ENCODE measurements at places on chromosomes 5 and 9.

DNA sequence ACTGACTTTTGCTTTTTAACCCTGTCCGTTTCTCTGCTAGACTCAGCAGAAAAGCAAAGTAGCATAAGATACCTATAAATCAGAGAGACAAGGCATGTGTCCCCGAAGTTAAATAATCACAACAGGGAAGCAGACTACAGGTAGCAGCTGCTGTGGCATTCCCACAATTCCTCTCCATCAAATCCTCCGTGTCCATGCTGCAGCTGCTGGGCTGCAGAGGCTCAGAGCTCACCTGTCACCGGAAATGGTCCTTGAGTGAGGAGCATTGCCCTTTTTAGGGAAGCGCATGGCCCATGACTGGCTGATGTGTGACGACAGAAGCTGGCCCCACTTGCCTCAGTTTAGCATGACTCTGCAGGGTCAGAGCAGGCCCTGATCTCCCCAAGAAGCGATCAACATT lies 125.0 kb downstream of the MSX2 start:
- DNase-seq: no peak

DNA sequence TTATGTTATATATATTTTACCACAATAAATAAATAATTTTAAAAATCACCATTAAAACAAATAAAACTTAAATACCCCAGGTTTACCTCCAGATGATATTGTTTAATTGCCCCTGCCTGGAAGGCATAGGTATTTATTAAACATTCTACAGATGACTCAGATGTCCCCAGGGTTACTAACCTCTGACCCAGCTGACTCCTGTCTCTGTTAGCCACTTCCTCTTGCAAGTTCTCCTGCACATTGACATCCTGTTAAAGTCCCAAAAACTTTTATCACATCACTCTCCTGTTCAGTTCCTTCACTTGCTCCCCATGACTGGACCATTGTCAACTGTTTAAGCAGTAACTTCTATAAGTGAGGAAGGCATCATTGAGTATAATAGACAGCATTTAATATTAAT lies 37.0 kb upstream of the RAB3C start:
- DNase-seq: no peak

GRCh38 chr5:128328446-128328845 lies 209.6 kb downstream of the FBN2 start:
- DNase-seq: no peak

GRCh38 chr5:172769342-172769615 lies 1.7 kb downstream of the DUSP1 start:
- no peak for DNase-seq

GRCh38 chr9:83218411-83219090 lies 155.6 kb upstream of the RASEF start:
- DNase-seq: no peak

GRCh38 chr5:130808691-130809090 lies 356.4 kb downstream of the HINT1 start:
- DNase-seq: no peak

GRCh38 chr5:139915266-139915665 lies 119.7 kb downstream of the PSD2 start:
- no peak for DNase-seq

DNA sequence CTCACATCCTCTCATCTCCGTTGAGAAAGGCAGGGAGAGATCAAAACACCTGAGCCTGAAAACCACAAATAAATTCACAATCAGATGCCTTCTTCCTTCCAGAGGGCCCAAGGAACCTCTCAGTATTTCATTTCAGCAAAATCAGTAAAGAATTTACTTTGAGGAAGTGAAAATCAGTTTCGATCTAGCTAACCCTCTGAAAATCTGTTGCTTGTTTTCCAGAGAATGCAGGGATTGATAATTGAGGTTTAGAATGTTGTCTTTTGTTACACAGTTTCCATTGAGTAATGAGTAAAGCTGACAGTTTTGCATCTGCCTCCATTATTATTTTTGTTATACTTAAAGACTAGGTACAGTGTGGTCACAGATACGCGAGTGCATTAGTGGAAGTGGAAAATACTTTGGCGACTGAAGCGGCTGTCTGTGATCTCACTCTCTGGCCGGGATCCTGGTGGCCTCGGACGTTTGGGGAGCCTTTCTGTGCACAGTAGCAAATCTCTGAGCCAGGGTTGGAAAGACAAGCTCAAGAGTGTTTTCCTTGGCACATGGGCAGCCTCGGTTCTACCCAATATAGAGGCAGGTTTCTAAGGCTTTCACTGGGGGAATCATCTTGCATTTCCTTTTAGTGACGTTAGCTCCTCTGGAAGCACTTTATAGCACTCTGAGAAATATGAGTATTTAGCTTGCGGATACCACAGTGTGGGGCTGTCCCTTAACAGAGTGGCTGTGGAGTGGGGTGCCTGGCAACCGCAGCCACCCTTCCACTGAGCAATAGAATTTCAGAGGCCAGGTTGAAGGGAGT lies 32.2 kb upstream of the ANGPTL2 start:
- no peak for DNase-seq

GRCh38 chr5:13944560-13945199 lies at the start of gene DNAH5:
Gene DNAH5, minus strand, starts transcription at chr5:13944688. Its CDS starts 250 bp downstream, at chr5:13944438.
- DNase-seq: no peak

DNA sequence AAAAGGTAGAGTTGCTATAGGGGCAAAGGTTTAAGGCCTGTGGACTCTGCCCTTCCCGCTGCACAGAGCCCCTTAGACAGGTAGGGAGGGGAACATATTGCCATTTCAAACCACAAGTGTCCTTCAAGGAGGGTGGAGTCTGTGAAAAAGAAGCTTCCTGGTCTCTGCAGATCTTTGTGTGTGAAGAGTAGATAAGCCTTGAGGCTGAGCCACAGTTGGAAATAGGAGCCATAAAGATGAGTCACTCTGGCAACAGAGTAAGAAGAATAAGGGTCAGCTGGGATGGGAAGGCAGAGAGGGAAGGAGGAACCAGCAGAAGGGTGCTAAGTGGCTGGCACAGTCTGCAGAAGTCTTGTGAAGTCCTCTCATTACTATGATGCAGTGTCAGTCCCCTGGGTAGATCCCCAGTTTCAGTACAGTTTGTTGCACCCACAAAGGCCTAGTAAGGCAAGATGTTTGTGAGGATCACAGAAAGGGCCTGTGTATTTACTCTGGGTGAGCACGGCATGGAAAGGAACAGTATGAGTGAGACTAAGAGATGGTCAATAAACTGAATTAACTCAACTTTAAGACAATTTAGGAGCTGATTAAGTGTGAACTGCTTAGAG lies 18.1 kb downstream of the GRXCR2 start:
- no peak for DNase-seq

DNA sequence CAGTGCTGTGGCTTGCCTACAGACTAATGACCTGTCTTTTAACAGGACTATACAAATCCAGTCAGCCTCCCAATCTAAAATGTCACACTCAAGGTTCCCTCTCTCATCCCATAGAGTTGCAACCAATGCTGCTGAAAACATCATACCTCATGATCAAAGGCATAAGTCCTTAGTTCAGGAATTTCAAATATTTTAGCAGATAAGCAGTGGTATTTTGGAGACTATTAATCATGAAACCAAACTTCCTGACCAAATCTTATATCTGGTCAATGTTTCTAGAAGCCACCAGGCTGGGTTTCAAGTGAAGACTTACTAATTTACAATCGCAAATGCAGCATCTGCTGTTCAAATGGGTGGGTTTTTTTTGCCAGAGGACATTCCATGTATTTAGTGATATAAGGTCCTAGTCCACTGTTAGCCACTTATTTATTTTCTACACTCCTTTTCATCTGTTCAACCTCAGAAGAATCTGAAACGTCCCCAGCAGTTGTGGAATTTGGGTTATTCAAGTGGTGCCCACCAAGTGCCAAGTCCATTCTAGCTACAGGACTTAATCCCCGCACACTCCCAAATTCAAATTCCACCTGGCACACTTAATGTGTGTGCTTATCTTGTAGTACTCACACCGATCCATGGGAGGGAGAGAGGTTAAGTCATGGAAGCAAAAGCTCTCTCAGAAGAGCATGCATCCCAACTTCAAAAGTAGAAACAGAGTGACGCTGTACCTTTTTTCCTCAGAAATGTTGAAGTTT lies 5.8 kb downstream of the TAS2R1 start:
- DNase-seq: no peak

GRCh38 chr9:3762076-3762475 lies 236.3 kb upstream of the RFX3 start:
- DNase-seq: no peak

Data from stimulated activated CD4-positive, alpha-beta T cell treated with anti-CD3 and anti-CD28 coated beads, Interleukin-15, amount 100 ng/mL, for 48 hours (primary cell).